IMR-90 (cell line): ENCODE measurements at places on chromosomes 2 and 18.

DNA sequence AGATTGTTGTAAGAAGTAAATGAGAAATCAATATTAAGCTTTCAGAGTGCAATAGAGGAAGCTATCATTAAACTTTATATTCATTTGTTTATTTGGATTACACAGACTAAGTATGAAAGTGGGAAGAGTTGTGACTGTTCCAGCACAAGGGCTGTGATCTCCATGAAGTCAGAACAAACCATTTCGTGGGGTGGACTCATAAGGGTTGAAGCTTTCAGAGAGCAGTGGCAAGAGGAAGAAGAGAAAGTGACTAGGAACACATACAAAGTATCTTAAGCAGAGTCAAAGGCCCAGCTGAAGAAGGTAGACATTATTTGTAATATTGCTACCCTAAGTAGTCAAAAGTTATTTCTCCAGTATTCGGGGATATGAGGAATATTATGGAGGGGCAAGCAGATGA is 117.0 kb downstream of the ARHGAP15 start:
- DNase-seq, result no peak

- peak; percentile 4 for DNase-seq
These were observed 89.6 kb downstream of the COMMD1 start for GRCh38 chr2:61995065-61995464.

- DNase-seq, result no peak
These were observed 115.4 kb upstream of the CDC42EP3 start for GRCh38 chr2:37786854-37787253.

GRCh38 chr2:223122781-223123180 is 70.8 kb downstream of the KCNE4 start:
- DNase-seq, result no peak

DNA sequence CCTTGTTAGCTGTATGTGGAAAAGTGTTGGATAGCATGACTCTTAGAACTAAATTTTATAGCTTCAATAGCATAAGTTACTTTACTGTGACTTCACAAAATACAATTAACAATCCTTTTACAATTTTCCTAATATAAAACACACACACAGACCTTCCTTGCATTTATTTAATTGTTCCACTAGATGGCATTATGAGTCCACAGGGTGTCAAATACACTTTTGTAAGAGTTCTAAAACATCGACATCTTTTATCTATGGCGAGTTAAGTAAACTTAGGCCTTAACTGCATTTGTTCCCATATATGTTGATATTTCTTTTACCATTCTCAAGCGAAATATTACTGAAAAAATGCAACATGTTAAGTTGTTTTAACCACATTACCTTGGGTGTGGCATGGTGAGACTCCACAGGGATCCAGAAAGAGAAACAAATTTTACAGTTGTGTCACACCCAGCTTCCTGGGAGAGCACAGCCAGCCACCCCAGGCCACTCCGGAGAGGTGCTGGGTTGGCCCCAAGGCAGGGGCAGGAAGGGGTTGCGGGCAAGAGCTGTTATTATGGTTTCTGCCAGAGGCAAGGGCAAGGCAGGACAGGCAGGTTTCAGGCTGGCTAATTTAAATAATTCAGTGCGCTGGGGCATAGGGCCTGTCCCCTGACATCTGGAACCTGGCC is 312.4 kb upstream of the MC4R start:
- DNase-seq, result peak; percentile 17

GRCh38 chr2:119679526-119679837 is 481 bp downstream of the TMEM177 start:
- no peak for DNase-seq

DNA sequence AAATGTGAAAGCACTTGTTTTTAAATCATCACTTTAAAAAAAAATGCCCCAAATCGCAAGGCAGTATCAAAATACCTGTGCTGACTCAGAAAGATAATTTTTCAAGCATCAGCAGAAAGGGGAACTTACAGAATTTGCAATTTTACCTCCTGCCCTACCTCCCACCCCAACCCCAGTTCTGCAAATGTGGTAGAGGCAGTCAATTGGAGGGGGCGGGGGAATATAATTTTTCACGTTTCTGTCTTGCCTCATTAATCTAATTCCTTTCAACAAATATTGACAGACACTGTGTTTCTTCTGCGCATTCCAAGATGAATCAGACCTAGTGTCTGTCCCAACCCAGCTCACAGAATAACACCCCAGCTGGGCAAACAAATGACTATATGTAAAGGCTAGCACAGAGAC is 76.8 kb downstream of the ALPK2 start:
- DNase-seq, result peak; percentile 63

- no peak for DNase-seq
These were observed 40.2 kb downstream of the ONECUT2 start for GRCh38 chr18:57475408-57475807.

DNA sequence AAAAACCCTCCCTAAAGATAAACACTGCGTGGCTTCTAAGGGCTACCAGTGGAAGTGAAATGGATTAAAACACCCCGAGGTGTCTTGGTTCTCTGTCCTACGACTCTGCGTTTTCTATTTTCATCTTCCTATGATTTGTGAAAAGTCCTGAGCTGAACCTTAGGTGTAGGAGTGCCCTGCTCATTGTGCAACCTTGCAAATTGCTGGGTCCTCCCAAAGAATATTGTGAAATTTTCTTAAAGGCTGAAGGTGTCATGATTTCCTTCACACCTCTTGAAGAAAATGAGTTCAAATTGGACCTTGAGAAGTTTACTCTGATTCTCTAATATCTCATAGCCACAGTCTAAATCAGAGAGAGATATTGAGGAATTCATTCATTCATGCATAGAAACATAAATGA is 1.8 kb upstream of the SLC19A3 start:
- DNase-seq, result no peak

DNA sequence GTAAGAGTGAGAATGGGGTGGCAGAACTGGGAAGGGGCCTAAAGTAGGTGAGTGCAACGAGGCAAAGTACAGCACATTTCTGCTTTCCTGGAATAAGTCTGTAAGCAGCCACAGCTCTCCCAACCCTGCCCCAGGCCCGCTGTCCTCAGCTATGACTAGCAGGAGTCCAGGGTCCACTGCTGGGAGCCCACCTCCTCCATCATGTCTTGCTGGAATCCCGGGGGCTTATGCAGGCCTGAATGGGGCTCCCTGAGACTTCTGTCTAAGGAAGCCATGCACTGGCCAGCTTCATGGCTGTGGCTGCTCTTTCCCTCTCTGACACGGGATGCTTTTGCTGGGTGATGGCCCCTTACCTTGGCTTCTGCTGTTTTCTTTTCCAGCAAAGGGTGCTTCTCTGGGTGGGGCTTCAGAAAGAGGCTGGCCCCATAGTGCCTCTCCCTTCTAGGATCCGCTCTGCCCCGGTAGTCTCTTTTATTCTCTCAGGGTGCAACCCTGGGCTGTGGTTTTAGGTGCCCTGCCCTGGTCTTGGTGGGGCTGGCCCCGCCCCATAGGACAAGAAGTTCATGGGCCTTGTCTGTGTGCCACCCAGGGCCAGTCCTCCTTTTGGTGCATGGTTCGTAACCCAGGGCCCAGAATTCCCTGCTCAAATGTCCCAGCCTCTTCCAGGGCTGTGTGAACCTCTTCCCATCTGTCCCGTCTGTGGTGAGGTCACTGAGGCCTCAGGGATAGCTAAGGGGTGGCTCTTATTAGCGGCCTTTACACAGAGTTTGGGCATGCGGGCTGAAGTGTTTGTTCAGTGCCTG is 33.8 kb upstream of the POLE4 start:
- no peak for DNase-seq
